ENCODE measurements at places on chromosomes 6 and 20.
A peak's percentile ranks its signal among the peaks of the same experiment; 100 is the strongest.

DNA sequence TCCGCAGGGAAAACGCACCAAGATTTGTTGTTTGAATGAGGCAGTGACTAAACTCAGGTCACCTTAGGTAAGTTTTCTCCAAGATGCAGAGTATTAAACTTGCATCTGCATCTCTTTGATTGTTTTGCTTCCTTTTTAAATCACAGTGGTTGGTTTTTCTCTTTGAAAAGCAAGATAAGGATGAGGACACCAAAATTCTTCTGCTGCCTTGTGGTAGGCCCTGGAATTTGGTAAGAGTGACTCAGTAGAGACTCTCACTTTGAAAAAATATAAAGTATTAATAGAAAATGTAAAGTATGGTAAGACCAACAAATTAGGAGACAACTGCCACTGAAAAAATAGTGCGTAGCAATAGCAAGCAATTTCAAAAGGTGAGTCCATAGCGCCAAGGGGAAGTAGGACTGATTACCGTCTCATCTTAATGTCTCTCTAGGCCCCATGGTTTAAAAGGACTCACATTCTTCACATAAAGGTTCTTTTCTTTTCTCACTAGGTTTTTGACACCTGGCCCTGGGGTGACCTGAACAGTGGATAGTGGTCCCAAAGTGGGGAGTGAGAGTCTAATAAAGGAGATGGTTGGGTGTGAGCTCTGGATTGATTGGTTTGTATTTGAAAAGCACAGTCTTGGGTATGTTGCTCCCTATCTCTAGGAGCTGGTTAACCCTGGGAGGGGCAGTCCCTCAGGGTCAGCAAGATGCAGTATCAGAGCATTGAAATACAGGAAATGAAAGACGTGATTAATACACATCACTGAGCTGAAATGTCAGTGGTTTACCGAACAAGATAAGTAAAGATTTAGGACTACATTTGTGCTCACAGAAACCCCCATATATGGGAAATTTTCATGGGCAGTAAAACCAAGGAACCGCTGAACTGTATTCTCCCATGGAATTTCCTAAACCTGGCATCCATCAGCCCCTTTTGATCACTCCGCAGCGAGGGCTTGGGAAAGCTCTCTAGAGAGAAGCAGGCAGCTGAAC, 221.2 kb downstream of the SLC24A3 start:
- no peak for DNase-seq

GRCh38 chr6:134632024-134632423, 314.1 kb upstream of the SGK1 start:
- peak; percentile 31 for DNase-seq

GRCh38 chr6:104686550-104687175, 173.1 kb downstream of the HACE1 start:
- no peak for DNase-seq

- DNase-seq = no peak
Measured at GRCh38 chr20:33404281-33404680, 3.0 kb upstream of the CDK5RAP1 start.

DNA sequence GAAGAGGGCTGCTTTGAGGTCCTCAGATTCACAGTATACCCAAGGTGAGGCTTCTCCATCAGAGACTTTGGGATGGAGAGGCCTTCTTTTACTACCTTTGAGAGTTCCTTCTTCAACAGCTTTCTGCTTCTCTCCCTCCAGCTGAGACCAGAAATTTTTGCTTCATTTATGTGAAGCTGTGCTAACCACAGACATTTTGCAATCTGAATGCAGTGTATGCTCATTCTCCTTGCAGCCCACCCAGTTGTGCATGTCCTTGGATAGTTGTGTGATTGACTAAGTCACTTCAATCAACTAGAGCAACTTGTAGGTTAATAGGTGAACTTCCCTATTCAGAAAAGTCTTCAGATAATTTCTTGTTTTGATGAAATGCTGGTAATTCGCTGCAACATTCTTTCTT, 20.1 kb downstream of the DCBLD1 start:
- no peak for DNase-seq
